Stomach (tissue), 19 donors: ENCODE measurements at places on chromosomes 2 and 18. TPM values are rescaled to one million over a fixed set of nuclear protein-coding genes. Genes with fewer than 3 reads are reported as not detected.

The MALT1 gene
- 38.9 TPM for total RNA-seq

The RTTN gene
- total RNA-seq, result 52.1 TPM

The ARHGEF33 gene
- total RNA-seq, result 0.72 TPM

The TRIM43 gene
- not detected for total RNA-seq

The PDE1A gene
- total RNA-seq, result 0.58 TPM

The CPLX4 gene
- total RNA-seq, result not detected

The ALLC gene
- total RNA-seq, result not detected

The ZSWIM2 gene
- not detected for total RNA-seq

The TMEM178A gene
- total RNA-seq, result 4.5 TPM

The CXCR1 gene
- total RNA-seq, result 0.37 TPM

The IL36A gene
- total RNA-seq, result not detected
